ENCODE measurements at places on chromosomes 2 and 18.

- DNase-seq, result no peak
Measured at GRCh38 chr18:62452280-62452831, 70.5 kb upstream of the ZCCHC2 start.

- DNase-seq, result no peak
Measured at GRCh38 chr2:233892793-233893192, 24.4 kb upstream of the TRPM8 start.

DNA sequence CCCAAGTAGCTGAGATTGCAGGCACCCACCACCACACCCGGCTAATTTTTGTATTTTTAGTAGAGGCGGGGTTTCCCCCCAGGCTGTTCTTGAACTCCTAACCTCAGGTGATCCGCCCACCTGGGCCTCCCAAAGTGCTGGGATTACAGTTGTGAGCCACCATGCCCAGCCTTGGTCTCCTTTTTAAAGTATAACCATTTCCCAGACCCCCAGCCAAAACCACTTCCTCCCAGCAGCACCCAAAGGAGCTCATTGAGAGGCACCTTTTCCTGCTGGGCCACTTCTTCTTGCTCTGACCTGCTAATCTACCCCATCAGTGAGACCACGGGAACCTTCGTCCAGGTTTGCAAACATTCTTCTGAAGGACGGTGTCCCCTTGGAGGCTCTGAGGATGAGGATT is 69.9 kb downstream of the INPP5D start:
- no peak for DNase-seq

DNA sequence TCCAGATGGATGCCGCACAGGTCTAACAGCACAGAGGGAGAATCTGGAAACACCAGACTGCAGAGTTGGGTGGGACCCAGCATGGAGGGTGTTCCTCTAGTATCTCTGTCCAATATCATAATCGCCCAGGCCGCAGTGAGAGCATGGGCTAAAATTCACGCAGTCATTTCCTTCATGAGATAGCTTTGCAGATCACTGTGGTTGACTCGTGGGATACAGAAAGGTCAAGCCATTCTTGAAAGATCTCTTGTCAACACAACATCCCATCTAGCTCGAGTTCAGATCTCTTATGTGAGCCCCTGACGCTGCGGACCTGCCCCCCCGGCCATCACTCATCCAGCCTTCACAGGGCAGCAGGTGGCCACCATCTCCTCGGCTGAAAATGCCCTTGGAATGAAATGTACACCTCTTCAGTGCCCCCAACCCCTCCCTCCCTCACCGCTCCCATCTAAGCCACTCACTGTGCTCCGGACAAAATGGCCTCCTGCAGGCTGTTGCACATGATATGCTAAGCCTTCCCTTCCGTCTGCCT is 45.9 kb downstream of the FOSL2 start:
- no peak for DNase-seq

- DNase-seq, result no peak
Measured at GRCh38 chr2:241135737-241136136, 13.5 kb downstream of the PASK start.

DNA sequence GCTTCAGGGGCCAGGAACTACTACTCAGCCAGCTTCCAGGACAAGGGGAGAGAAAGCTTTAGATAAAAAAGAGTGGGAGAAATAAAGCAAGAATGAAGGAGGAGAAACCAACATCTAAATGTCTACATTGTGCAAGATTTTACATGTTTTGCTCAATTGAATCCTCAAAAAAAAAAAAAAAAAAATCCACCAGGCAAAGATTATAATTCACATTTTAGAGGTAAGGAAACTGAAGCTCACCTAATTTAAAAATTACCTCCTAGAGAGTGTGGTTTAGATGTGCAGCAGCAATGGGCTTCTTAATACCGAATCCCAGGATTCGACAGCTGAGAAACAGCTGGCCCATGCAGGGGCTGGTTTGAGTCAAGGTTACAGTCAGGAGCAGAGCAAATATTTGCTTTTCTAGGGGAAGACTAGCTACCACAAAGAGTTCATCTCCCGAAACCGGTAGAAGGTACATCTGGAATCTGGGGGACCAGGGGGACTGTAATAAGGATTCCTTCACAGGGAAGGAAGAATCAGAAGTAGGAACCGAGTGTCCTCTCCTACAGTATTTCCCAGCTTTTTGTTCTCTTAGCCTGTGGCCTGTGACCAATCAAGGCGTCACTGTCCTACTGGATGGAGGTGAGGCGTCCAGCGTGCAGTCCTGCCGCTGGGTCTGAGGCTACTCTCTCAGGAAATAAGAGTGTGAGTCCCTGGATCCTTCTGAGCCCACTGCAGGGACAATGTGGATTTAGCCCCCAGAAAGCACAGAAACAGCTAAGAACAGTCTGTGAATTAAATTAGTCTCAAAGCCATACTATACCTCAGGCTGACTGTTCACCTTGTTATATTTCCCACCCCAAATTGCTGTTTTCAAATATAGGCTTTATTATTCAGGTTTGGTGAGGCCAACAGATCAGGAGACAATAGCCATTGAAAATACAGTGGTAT is 42.3 kb downstream of the IL1R2 start:
- DNase-seq, result no peak

- peak; percentile 45 for DNase-seq
Measured at GRCh38 chr2:144438801-144439631, 80.9 kb downstream of the ZEB2 start.

DNA sequence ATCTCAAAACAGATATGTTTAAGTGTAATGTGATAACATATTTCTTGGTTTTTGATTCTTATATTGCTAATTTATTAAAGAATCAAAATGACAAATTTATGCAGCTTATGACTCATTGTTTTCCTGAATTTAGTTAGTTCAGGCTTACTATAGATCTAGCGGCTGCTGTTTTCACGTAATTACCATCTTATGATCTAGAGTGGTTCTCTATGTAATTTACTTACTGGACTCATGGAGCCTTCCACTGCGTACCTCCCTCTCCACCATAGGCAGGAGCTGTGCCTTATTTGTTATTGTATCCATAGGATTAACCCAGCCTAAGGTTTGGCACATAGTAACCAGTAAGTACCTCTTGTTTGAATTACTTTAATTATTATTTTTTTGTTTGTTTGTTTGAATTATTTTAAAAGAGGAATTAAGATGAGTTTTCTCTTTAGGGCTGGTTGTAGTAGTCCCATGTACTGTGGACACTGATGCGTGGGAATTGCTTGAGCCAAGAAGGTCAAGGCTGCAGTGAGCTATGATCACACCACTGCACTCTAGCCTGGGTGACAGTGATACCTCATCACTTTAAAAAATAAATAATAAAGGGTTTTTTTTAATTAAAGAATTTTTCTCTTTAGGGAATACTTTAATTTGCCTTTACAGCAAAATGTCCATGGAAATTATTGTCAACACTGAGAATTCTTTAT is 165.5 kb downstream of the PHLPP1 start:
- DNase-seq, result no peak

DNA sequence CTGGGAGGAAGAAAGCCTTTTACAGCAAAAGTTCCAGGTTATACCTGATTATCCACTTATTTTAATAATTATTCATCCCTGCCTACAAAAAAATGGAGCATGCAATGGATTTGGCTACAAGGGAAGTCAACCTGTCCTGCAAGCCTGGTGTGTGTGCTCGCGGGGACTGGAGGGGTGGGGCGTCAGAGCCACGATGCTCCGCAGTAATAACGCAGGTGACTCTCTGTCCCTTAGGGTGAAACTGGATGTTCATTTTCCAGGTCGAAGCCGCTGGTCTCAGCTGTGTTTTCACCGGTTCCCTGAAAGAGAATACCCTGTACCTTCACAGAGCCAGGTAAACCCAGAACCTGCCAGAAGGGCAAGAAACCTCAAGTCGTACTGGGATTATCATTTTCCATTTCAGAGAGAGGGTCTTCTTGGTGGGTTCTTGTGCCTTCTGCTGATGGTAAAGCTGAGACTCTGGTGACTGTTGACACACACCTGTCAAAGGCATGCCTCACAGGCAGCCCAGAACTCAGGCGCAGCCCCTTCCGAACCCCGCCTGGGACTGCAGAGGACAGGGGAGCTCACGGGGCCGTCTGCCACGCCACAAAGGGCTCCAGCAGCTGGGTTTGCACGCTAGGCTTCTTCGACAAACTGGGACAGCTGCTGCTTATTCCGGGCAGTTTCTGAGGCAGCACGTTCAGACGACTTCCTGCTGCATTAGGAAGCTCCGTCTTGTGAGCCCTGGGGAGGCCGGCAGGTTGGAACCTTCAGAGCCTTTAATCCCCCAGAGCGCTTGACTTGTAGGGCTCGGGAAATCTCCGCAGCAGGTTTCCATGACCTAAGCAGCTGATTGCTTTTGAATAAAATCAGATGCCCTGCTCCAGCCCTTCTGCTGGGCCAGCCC is 58.6 kb downstream of the KCNG2 start:
- DNase-seq, result no peak

DNA sequence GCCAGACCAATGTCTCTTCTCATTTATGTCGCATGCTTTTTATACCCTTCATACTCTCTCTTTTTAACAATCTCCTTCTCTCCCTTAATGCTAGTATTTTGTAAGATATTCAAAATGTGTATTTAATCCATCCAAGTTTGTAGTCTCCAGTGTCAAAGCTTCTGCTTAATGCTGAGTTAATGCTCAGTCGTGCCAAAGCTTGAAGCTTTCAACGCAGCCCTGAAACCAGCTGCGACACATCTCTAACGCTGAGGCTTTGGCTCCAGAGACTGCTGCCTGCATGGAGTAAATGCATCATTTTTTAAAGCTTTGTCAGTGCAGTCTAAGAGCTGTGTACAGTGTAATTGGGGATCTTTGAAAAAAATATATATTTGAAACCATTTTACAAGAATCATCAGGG is 2108.8 kb upstream of the PIK3C3 start:
- DNase-seq, result no peak

GRCh38 chr18:45974088-45974536 is 7.0 kb upstream of the EPG5 start:
- peak; percentile 55 for DNase-seq

DNA sequence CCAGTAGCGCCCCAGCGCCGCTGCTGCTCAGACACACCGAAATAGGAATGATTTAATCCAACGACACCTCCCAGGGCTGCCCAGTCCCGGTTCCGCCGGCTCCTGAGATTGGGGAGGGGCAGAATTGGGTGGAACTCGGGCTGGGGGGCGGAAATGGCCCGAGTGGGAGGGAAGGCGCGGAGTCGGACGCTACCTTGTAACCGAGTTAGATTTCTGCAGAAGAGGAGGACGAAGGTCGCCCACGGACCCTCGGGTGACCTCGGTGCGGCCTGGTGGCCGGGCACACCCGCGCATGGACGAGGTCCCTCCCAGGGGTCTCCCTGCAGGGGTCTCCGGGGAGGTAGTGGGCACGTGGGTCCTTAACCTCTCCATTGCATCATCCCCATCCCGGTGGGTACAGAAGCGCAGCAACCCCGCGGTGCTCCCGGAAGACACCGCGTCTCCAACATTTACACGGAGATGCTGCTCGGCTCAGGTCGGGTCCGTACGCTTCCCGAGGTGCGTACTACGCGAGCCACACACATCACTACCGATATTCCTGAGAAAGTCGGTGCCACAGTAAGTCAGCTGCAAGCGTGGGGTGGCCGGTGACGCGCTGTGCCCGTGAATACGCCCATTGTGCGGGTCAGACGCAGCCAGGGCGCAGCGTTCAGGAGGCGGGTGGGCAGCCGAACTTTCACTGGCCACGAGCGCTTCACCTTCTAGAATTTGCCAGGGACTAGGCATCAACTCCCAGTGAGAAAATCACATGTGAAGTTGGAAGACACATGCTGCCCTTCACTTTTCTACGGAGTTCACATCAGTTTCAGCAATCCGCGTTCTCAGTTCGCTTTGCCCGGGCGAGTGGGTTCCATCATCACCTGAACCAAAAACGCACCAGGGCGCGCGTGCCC is 3.0 kb downstream of the ZNF516 start:
- no peak for DNase-seq

GRCh38 chr2:171083451-171083850 is 77.2 kb downstream of the TLK1 start:
- DNase-seq, result no peak

GRCh38 chr2:137772451-137772850 is 191.8 kb upstream of the HNMT start:
- DNase-seq, result no peak

DNA sequence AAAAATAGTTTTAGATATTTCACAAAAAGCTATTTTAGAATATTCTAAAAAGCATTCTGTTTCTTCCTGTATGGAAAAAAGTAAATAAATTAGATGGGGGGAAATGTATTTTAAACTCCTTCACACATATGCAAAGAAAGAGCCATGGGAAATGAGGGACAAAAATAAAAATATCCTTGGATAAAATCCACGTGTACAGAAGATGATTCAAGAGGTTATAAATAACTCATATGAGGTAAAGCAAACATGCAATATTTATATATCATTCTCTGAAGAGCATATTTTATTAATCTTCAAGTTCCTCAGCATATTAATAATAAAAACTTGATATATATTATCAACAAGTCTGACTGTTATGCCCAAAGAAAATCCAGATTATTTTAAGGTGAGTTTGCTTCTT is 8.8 kb upstream of the GFPT1 start:
- no peak for DNase-seq

DNA sequence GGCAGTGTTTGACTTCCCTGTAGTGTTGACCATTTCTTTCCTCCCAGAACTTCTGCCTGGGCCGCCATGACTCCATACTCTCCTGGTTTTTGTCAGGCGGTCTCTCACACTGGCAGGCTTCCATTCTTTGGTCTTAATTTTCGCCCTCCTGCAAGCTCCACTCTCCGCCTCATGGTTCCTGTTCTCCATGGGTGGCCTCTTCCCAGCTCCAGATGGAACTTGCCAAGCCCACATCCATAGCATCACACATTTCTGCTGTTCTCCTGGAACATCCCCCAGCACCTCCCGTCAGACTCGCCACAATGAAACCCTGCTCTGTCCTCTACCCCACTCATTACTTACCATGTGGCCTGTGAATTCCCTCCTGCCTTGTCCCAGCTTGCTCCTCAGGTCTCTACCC is 896 bp upstream of the AFF3 start:
- no peak for DNase-seq

- DNase-seq, result no peak
Measured at GRCh38 chr2:175579646-175580045, 398.1 kb upstream of the ATP5MC3 start.

GRCh38 chr2:24981411-24982136 is 9.8 kb upstream of the DNAJC27 start:
- no peak for DNase-seq

GRCh38 chr2:48601349-48601748 is 16.3 kb upstream of the GTF2A1L start:
- DNase-seq, result no peak

GRCh38 chr2:42001711-42002201 is 46.1 kb upstream of the PKDCC start:
- no peak for DNase-seq

DNA sequence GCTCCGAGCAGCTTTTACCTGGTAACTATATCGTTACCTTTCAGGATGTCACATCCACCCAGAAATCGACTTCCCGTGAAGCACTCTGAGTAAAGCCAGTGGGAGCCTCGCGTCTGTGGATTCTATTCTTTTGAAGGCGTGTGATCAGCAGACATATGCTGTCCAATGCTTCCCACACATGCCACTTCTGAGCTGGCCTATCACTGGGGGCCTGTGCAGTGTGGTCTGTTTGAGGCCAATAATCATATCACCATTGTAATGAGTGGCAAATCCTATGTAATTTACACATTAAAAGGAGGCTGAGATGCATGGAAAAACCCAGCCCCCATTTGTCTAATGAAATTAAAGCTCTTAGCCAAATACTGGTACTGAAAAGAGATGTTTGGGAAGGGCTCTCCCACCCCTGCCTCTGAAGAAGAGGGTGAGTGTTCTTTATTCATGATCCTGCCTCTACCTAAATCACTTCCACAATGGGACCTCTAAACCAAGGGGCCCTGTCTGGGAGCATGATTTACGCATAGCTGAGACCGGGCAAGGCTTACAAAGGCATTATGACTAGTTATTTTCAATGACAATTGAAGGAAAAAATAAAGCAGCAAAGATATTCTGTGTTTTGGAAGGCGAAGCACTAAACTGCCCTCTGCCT is 686.8 kb downstream of the ZEB2 start:
- DNase-seq, result no peak
